Panc1 (cell line): ENCODE measurements at places on chromosomes 5 and 9.

DNA sequence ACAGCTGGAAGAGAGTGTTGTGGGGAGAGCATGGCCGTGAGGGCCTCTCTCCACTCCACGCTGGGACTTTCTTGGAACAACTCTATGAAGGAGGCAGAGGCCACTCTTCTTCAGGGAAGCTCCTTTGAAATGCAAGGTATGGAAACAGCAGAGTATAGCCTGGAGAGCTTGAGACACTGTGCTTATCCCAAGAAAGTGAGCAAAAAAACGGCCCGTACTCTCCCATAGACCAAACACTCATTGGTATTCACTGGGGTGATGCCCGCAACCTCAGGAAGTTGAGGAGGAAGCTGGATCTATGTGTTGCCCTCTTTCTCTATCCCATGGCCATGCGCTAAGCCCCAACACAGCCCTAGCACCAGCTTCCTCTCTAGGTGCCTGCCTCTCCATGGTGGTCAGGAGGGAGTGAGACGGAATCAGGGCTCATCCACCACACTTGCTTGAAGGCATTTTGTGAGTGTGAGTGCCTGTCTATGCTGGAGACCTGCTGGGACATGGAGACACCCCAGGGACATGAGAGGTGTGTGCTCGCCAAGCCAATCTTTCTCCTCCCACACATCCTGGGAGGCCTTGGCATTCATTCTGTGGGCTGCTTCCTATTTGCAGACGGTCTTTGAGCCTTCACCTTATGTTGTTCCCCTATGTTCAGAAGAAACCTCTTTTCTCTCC, 616.6 kb downstream of the IRX1 start:
- no peak for DNase-seq

- no peak for DNase-seq
Measured at GRCh38 chr5:78776637-78777036, 128.1 kb upstream of the LHFPL2 start.

- DNase-seq, result no peak
Measured at GRCh38 chr5:90093751-90094485, 315.6 kb downstream of the CETN3 start.

DNA sequence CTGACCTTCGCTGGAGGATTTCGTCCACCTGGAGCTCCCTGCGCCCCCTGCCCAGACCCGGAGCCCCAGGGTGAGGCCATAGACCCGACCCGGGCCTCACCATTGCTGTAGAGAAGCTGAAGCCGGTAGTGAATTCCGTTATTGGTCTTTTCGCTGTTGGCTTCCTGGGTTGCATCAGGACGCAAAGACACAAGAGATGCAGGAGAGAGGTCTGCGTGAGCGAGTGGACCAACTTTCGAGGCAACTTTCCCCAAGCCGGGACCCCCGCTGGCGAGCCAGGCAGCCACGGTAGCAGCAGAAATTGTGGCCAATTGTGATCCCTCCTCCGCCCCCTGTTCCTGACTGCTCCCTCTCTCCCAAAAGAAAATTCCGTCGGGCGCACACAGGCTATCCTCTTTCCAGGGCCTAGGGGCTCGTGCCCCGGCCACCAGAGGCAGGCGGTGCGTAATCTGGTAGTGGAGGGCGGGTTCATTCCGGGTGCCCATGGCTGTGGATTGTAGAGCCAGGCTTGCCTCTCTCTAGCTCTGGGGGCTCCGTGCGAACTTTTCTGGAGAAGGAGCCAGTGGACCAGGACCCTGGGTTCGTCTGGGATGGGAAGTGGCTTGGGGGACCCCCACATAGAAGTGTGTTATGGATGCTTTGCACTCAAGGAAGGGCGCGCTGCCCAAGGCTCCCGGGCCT, 3.3 kb downstream of the EBF1 start:
- DNase-seq, result no peak

- no peak for DNase-seq
Measured at GRCh38 chr5:172707285-172708182, 63.5 kb downstream of the DUSP1 start.

DNA sequence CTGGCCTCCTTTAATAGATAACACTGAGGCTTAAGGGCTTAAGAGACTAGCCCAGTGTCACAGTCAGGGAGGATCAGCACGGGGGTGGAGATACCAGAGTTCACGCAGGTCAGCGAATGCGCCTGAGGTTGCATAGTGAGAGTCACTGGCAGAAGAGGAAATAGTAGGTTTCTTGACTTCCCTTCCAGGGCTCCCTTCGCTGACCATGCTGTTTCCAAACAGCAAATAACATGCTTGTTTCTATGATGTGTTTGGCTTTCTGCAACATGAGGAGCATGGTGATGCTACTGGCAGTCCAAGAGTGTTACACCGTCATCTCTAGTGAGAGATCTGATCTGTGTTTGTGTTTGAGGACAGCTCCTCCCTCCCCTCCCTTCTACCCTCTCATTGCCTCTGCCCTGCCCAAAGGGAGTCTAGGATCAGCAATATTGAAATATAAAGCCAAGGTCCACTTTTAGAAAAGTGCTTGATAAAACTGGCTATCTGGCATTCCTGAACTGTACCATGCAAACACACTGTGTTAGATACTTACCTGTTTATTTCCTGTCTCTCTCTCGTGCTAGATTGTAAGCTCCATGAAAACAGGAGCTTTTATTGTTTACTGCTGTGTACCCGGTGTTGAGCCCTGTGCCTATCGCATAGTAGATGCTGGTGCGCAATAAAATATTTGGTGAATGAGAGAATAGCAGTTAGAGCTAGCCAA, 12.3 kb downstream of the TLE4 start:
- no peak for DNase-seq

DNA sequence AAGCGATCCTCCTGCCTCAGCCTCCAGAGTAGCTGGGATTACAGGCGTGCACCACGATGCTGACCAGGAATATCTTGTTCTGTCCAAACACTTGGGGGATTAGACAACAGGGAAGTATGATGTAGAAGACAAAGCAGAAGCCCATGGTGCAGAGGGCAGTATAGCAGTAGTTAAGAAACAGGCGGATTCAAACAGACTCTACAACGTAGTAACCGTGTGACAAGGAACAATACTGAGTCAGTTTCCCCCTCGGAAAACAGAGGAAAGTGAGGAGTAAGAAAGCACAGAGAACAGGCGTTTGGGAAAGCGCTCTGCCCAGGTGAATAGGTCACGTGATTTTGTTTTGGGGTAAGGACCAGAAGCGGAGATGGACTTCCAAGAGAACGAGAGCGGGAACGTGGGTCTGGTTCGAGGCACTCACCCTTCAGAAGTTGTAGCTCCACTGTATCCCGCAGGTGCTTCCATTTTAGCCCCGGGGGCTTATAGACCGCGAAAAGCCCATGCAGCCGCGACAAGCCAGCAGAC, 306 bp downstream of the TRUB2 start:
- no peak for DNase-seq

DNA sequence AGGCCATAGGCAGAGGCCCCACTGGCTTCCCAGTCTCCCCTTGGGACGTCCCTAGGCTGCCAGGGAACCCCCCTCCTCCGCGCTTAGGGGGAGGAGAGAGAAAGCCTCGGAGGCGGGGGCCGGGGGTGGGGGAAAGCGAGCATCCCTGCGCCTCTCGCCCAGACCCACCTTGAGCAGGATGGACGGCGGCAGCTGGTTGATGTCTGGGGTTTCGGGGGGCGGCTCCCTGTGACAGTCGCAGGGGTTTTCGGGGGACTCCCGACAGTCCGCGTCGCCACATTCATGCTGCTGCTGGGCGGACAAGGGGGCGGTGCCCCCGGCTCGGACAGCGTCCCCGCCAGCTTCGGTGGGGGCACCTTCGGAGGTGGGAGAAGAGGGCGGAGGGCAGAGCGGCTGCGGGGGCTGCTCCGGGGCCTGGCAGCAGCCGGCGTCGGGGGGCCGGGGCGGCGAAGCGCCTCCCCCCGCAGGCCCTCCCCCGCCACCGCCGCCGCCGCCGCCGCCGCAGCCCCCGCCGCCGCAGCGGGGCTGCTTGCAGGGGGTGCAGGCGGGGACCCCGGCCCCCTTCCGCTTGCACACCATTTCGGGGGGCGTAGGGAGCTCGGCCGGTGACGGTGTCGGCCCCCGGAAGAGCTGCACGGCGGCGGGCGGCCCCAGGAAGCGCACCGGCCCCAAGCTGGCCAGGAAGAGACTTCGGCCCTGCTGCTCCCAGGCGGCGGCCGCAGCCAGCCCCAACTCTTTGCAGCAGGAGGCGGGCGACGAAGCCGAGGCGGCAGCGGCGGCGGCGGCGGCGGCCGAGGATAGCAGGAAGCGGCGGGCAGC, 1.2 kb downstream of the FBXL17 start:
- no peak for DNase-seq

DNA sequence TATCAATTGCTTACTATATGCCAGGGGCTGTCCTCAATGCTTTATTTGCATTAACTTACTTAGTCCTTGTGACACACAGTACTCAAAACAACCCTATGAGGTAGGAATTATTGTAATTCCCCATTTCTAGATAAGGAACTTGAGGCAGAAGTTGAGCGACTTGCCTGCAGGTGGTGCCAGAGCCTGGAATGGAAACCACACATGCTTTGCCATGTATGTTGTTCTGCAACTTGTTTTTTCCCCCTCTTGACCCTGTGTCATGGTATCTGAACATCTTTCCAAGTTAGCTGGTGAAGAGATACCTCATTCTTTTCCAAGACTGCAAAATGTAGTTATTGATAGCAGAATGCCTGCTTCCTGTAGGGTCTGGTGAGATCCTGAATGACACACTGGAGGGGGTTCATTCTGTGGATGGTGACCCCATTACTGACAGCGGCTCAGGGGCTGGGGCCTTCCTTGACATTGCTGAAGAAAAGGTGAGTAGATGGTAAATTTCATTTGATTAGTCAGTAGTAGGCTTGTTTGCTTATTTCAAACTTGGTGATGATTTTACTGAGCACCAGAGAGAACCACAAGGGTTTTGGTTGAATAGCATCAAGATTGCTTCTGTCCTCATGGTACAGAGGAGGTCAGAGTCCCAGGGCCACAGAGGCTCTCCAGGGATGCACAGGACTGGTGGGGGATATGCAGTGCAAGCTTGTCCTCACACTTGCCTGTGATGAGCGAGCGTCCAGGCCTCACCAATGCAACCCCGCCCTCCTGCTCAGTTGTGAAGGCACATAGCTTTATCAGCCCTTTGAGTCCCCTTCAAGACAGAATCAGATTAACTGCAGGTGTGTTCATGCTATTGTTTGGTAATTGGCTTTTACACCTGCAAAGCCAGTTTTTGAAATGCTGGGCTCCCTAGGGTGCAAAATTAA, 57.0 kb downstream of the COL15A1 start:
- DNase-seq, result peak; percentile 47

DNA sequence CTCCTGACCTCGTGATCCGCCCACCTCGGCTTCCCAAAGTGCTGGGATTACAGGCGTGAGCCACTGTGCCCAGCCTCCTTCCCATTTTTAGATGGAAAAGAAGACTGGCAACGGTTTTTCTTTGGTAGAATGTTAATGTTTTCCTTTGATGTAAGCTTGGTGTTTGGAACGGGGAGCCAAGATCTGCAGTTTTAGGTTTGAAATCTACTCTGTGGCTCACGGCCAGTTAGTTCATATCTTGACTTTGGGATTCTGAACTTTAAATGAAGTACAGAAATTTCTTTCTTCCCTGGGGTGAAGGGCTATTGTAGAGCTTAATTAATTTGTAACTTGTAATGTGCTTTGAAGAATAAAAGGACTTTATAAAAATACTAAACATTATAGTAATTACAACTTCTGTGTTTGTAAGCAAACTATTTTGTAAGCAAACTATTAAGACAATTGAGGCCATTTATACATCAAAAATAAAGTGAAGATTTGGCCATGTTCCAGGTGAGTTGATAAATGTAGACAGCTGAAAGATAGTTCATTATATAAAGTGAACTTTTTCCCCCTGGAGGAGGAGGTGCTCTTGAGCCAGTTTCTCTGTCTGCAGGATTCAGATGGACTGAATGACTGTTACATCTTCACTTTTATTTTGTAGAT, 117.1 kb upstream of the TUT7 start:
- no peak for DNase-seq

GRCh38 chr9:27571011-27571410, 2.3 kb downstream of the C9orf72 start:
- no peak for DNase-seq
